Cardiac muscle cell (in vitro differentiated cells and primary cell): ENCODE measurements at places on chromosomes 12 and 14. TPM values are rescaled to one million over a fixed set of nuclear protein-coding genes. Genes with fewer than 3 reads are reported as not detected.

- no peak for DNase-seq
Measured at GRCh38 chr14:100536121-100536510, 51.1 kb downstream of the BEGAIN start.

- DNase-seq: no peak
Measured at GRCh38 chr12:76276499-76277151, 71.6 kb downstream of the BBS10 start.

- DNase-seq: peak; percentile 58
Measured at GRCh38 chr14:59020382-59020781, 168.1 kb upstream of the DAAM1 start.

DNA sequence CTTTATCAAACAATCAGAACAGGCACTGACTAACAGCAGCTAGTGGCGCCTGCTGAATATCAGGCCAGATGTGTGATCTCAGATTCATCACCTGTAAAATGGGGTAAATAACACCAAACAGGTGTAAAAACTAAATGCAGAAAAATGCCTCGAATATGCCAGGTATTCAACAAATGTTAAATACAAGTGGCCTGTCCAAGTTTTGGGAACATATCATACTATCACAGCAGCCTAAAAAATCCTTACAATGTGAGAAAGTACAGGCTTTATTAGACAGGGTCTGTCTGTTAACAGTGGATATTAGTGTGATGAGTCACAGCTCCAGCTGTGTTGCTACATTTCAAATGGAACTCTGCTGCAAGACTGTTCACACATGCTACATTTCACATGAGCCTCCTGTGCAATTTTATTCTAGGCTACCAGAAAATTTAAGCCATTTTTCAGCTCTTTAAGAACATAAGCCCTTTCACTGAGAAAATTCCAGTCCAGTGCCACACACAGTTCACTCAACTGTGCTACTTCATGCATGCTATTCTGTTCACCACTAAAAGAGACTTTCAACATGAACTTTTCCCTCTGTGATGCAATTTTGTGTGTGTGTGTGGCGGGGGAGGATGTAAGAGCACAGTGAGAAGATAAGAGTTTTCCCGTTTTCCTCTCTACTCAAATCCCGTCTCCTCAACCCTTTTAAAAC lies 56.7 kb downstream of the MSRB3 start:
- no peak for DNase-seq

DNA sequence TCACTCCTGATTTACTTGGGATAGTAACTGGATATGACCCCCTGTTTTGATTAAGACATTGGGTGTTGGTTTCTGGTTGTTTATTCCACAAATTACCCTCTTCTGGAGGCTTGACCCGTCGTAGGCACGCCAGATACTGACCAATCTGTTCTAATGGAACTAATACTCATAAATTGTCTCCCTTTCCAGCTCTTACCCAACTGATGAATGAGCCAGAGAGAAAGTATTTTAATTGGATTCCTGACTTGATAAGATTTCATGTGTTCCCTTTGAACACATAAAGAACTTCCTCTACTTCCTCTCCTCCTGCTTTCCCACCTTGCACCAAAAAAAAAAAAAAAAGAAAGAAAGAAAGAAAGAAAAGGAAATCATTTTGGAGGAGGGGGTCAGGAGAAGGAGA lies 340.9 kb downstream of the PCNX1 start:
- peak; percentile 38 for DNase-seq

DNA sequence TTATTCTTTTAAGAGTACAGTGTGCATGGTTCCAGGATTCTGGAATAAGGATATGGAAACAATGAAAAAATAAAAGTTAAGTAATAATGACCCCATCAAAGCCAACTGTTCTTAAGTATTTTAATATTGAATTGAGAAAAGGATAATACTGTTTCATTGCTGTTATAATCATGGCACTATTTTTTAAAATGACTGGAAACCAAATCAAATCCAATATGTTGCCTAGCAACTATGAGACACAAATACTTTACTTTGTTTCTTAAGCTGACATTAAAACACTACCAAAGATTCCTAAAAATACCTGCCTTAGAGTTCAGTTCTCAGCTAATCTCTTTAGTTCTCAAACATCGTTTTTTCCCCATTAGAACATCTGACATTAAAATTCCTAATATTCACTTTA lies 66.4 kb upstream of the OTOGL start:
- DNase-seq: no peak

- no peak for DNase-seq
Measured at GRCh38 chr12:123727878-123728277, 15.7 kb downstream of the ATP6V0A2 start.

GRCh38 chr14:99543370-99543769 lies 60.6 kb downstream of the CCDC85C start:
- no peak for DNase-seq

GRCh38 chr14:70803321-70804310 lies 5.7 kb downstream of the MAP3K9 start:
- no peak for DNase-seq

- no peak for DNase-seq
Measured at GRCh38 chr12:4041187-4041885, 168.1 kb upstream of the PARP11 start.

DNA sequence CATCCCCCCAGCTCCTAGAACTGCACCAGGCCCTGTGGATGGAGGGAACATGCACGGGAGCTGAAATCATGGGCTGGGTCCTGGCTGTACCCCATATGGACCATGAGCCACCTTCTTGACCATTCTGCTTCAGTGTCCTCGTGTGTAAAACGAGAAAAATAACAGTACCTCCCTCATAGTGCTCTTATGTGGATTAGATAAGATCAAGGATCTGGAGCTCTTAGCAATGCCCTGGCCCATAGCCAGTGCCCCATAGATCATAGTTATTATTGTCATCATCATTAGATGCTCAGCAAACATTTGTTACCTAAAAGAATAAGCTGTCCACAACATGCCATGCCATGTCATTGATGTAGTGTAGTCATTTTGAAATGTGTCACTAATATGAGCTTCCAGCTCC lies 71.3 kb downstream of the SYNE3 start:
- DNase-seq: no peak

DNA sequence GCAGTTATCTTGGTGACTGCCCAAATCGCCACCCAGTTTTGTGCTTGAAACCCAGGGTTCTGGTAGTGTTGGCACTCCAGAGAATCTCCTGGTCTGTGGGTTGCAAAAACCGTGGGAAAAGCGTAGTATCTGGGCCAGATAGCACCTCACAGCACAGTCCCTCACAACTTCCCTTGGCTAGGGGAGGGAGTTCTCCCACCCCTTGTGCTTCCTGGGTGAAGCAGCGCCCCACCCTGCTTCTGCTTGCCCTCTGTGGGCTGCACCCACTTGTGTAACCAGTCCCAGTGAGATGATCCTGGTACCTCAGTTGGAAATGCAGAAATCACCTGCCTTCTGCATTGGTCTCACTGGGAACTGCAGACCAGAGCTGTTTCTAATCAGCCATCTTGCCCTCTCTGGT lies 16.4 kb downstream of the CLEC2D start:
- no peak for DNase-seq

DNA sequence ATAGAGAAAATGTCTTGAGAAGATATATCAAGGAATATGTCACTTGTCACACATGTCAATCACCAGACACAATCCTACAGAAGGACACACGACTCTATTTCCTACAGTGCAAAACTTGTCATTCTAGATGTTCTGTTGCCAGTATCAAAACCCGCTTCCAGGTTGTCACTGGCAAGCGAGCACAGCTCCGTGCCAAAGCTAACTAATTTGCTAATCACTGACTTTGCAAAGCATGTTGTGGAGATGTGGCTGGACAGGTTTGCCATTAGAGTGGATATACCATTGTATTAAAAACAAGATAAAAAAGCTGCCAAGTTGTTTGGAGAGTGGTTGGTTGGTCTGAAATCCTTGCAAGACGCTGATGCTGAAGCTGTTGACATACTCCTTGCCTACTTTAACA lies 7.9 kb upstream of the SGPP1 start:
- no peak for DNase-seq

- no peak for DNase-seq
Measured at GRCh38 chr12:68377881-68378280, 45.7 kb upstream of the MDM1 start.

DNA sequence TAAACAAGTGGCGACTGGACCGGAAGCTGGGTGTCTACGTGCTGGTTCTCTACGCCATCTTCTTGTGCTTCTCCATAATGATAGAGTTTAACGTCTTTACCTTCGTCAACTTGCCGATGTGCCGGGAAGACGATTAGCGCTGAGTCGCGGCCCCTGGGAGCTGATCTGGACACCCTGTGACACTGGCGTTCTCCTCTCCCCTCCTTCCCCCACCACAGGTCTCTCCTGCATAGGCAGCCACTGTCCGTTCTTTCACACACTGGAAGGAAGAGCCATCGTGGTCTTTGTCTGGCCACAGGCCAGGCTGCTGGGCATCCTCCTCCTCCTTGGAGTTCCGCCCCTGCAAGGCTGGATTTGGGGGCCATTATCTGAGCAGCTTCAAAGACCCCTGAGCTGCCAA lies 20.1 kb upstream of the RIN3 start:
- no peak for DNase-seq

DNA sequence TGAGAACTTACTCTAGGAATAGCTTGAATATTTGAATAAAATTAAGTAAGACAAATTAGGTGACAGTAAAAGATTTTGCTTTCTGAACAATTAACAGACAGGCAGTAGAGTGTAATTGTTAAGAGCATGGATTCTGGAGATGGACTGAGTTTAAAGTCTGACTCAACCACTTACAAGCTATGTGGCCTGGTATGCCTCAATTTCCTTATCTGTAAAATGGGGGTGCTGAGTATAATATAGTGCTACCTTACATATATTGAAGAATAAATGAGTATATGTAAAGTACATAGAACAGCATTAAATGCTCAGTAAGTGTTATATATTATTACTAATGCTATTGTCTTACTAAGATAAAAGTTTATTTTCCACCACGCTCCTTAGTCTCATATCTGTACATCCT lies 7.1 kb downstream of the MIA2 start:
- DNase-seq: no peak

- no peak for DNase-seq
Measured at GRCh38 chr12:64991121-64991611, 129.9 kb downstream of the WIF1 start.

- peak; percentile 81 for DNase-seq
Measured at GRCh38 chr12:110199339-110200123, 75.4 kb downstream of the IFT81 start.

GRCh38 chr12:8566525-8566924 lies 25.8 kb upstream of the CLEC4E start:
- no peak for DNase-seq

GRCh38 chr12:122293081-122293480 lies 26.8 kb upstream of the VPS33A start:
- no peak for DNase-seq

- DNase-seq: peak; percentile 79
Measured at GRCh38 chr12:29552324-29552927, 54.9 kb upstream of the OVCH1 start.

DNA sequence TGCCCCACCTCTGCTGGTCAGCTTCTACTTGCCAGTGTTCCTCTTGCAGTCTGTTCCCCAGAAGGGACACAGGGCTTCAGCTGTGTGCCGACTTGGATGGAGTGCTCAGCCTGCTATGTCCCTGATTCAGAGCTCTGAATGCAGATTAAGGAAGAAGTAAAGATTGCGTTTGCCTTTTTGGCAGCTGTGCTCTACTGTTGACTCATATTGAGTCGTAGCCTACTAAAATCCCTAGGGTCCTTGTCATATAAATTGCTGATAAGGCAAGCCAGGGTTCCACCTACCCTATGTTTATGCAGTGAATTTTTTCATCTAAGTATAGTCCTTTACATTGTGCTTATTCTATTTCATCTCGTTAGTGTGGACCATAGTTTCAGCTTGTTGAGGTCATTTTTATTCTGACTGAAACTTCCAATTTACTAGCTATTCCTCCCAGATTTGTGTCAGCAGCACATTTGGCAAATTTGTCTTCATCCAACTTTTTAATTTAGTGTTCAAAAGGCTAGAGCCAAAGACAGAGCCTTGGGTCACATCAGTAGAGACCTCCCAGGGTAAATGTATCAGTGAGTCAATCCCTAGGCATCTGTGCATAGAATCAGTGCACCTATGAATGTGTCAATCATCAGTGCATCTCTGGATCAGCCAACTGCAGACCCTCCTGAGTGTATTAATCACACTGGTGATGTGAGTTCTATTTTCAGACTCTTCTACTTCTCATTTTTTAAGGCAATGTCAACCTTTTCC lies 31.9 kb downstream of the CACNA1C start:
- DNase-seq: no peak

DNA sequence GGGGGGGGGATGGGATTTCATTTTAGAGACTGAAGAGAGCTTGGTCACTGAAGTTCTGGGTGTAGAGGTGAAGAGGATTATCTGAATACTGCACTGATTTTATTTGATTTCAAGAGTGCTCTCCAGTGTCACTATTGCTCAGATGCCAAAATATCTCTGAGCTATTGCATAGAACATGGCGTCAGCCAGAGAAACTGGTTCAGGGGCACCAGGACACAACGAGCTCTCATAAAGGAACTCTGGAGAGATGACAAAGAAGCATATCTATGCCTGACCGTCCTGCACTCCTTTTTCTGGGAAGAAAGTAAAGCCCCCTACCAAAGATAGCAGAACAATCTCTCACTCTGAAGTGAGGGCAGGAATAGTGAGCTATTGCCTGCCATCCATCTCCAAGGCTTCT lies 2.0 kb downstream of the SLC7A8 start:
- no peak for DNase-seq

DNA sequence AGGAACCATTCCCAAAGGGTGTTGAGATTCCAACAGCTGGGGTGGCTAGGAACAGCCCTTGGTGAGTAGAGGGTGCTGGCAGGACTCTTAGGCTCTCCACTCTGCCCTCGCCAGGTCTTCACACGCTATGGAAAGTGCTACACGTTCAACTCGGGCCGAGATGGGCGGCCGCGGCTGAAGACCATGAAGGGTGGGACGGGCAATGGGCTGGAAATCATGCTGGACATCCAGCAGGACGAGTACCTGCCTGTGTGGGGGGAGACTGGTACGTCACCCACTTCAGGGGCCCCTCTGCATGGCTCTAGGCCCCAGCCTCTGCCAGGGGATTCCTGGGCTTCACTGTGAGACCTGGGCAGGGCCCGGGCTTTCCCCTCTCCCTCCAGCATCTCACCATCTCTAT lies 8.0 kb upstream of the SMARCD1 start:
- no peak for DNase-seq

CLEC4C gene
- not detected in 2 replicates for total RNA-seq

SPTLC2 gene
- 13.9 and 17.8 TPM in 2 replicates for total RNA-seq

SRRM4 gene
- 0.14 and 0.21 TPM in 2 replicates for total RNA-seq

MYF5 gene
- total RNA-seq: not detected in 2 replicates

TEX52 gene
- not detected in 2 replicates for total RNA-seq

RTL1 gene
- 0.04 and 0.15 TPM in 2 replicates for total RNA-seq

ACSM4 gene
- total RNA-seq: not detected in 2 replicates

LRTM2 gene
- total RNA-seq: not detected in 2 replicates

PLEKHD1 gene
- 0.12 and 0.21 TPM in 2 replicates for total RNA-seq

PPP1R13B gene
- total RNA-seq: 60.1 and 124 TPM in 2 replicates

ART4 gene
- not detected in 2 replicates for total RNA-seq

OASL gene
- not detected in 2 replicates for total RNA-seq

PELI2 gene
- 3.0 and 4.9 TPM in 2 replicates for total RNA-seq

GPRC5A gene
- 0.53 and 1.5 TPM in 2 replicates for total RNA-seq

CTSG gene
- not detected in 2 replicates for total RNA-seq

MSI1 gene
- 22.5 and 28.8 TPM in 2 replicates for total RNA-seq
